Activated naive CD8-positive, alpha-beta T cell treated with anti-CD3 and anti-CD28 coated beads for 36 hours (primary cell): ENCODE measurements at places on chromosomes 3 and 15. TPM values are rescaled to one million over a fixed set of nuclear protein-coding genes. Genes with fewer than 3 reads are reported as not detected.

Gene NTRK3
- total RNA-seq = not detected

Gene GRM2
- 0.37 TPM for total RNA-seq

Gene P2RY13
- not detected for total RNA-seq

Gene STAB1
- total RNA-seq = 0.08 TPM

Gene TTLL13
- total RNA-seq = 0.41 TPM

GRCh38 chr3:149292666-149293065 is 40.8 kb downstream of the TM4SF18 start:
- no peak overlapping the region for H3K27ac ChIP-seq
- H3K36me3 ChIP-seq = no peaks in the 10 kb centered on the region
- H3K27me3 ChIP-seq = no peaks in the 10 kb centered on the region
- no peaks in the 10 kb centered on the region for H3K4me1 ChIP-seq
- no peak for DNase-seq
- no peak overlapping the region for H3K4me3 ChIP-seq

- no peak overlapping the region for H3K4me3 ChIP-seq
- no peaks in the 10 kb centered on the region for H3K36me3 ChIP-seq
- peaks cover 4% of the 10 kb centered on the region for H3K27me3 ChIP-seq
- H3K27ac ChIP-seq = no peak overlapping the region
- no peaks in the 10 kb centered on the region for H3K4me1 ChIP-seq
These were observed 530.6 kb upstream of the RGMA start for GRCh38 chr15:93619597-93619996.

- H3K27ac ChIP-seq = no peak overlapping the region
- peak overlapping the region; percentile 69 for H3K4me3 ChIP-seq
- H3K27me3 ChIP-seq = peaks cover 72% of the 10 kb centered on the region
- DNase-seq = no peak
- H3K4me1 ChIP-seq = peaks cover 17% of the 10 kb centered on the region
- H3K36me3 ChIP-seq = peaks cover 2% of the 10 kb centered on the region
These were observed 686 bp downstream of the MYRIP start for GRCh38 chr3:39809995-39810595.

GRCh38 chr3:72338082-72338941 is 509.9 kb downstream of the SHQ1 start:
- no peaks in the 10 kb centered on the region for H3K27me3 ChIP-seq
- H3K4me1 ChIP-seq = peaks cover 19% of the 10 kb centered on the region
- no peaks in the 10 kb centered on the region for H3K36me3 ChIP-seq
- H3K4me3 ChIP-seq = no peak overlapping the region
- H3K27ac ChIP-seq = no peak overlapping the region
- peak; percentile 52 for DNase-seq

GRCh38 chr3:196093317-196094111 is 11.6 kb upstream of the TFRC start:
- peaks cover 17% of the 10 kb centered on the region for H3K4me1 ChIP-seq
- H3K36me3 ChIP-seq = no peaks in the 10 kb centered on the region
- H3K27ac ChIP-seq = no peak overlapping the region

DNA sequence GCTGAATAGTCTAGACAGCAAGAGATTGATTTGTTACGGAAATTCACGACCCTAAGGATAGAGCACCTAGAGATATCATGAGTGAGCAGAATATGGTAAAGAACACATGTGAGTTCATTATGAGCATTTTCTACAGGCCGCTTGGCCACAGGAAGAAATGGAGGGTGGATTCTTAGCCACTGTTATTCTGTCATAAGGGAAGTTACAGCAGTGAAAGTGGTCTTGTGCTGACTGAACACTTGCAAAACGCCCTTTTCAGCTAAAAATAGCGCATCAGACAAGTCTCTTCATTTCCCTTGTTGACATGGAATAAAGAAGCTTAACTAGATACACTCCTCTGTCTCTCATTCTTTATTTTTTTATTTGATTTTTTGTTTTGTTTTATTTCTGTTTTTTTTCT is 19.8 kb downstream of the DGKG start:
- H3K4me3 ChIP-seq = no peak overlapping the region
- H3K27me3 ChIP-seq = peaks cover 3% of the 10 kb centered on the region
- no peak for DNase-seq

DNA sequence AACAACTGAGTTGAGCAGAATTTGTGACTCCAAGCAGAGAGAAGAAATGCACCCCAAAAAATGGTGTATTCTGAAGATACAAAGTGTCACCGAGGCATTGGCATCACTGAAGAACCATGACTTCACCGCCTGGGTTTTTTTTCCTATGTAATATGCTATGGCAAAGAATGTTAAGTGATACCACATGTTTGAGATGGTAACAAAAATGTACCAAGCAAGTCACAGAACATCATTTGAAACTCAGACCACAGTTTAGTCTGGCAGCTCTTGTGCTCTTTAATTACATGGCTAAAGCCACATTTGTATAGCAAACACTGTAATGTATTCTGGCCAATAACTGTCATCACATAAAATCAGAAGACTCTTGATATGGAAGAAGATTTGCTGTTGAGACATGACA is 323.5 kb downstream of the ULK4 start:
- no peak for DNase-seq
- no peaks in the 10 kb centered on the region for H3K36me3 ChIP-seq
- H3K27me3 ChIP-seq = no peaks in the 10 kb centered on the region
- H3K4me3 ChIP-seq = no peak overlapping the region
- no peaks in the 10 kb centered on the region for H3K4me1 ChIP-seq

GRCh38 chr3:42672515-42672914 is 12.8 kb upstream of the KLHL40 start:
- no peaks in the 10 kb centered on the region for H3K36me3 ChIP-seq
- no peak overlapping the region for H3K4me3 ChIP-seq
- DNase-seq = no peak
- H3K27me3 ChIP-seq = no peaks in the 10 kb centered on the region
- no peak overlapping the region for H3K27ac ChIP-seq
- H3K4me1 ChIP-seq = no peaks in the 10 kb centered on the region

DNA sequence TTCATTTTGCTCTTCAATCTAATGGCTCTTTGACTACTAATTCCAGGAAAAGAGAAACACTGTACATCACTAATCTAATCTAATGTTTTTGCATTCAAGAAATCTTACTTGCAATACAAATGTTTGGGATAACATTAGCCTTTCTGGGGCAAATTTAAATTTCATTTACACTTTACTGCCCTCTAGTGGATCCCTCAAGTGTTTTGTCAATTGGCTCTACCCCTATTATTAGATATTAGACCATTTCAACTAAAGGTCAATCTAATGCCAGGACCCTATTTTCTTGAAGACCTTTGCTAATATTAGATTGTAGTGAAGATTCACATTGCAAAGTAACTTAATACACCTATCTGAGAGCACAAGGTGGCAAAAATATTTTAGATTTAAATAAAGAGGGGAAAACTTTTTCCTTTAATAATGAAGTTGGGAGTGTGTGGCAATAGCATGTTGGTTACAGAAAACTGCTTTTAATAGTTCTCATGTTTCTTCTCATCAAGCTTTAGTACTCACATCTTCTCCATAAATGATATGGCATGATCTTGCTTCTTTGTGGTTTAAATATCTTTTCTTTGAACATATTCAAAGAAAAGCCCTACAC is 5.0 kb downstream of the C2CD4A start:
- H3K4me3 ChIP-seq = no peak overlapping the region
- peaks cover 26% of the 10 kb centered on the region for H3K27me3 ChIP-seq
- H3K27ac ChIP-seq = no peak overlapping the region
- DNase-seq = no peak
- H3K36me3 ChIP-seq = no peaks in the 10 kb centered on the region
- H3K4me1 ChIP-seq = peaks cover 11% of the 10 kb centered on the region

DNA sequence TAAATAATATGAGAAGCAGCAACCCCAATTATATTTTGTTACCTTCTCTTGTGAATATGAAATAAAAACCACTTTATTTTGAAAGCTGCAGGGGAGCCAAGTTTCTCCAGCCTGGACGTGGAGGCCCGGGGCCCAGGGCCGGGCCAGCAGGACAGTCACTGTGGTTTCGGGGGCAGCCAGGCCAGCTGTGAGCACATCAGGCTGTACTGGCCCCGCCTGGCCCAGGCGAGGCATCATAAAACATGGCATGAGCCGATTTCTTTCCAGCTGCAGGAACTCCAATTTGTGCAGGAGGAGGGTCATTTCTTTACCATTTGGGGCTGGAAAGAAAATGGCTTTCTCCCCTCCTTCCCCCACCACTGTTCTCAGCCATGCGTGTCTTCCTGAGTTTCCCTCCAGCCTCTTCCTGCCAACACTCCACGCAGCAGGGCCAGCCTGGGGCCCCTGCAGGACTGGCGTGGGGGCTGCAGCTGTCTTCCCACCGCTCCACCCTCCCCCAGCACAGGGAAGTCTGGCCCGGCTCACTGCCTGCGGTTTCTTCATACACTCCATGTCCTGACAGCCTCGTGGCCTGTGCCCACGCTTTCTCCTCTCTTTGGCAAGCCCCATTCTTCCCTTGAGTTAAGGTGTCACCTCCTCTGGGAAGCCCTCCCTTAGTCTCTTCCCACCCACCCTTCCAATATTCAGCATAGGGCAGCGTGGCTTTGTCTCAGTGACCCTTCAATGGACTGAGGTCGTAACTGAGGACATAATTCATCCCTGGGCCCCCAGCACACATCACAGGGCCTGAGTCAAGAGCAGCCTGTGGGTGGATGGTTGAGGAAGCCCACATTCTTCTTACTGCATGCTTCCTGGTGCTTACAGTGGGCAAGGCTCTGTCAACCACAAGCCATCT is 135.8 kb downstream of the CHSY1 start:
- H3K27ac ChIP-seq = no peak overlapping the region
- no peaks in the 10 kb centered on the region for H3K27me3 ChIP-seq
- H3K36me3 ChIP-seq = no peaks in the 10 kb centered on the region
- H3K4me1 ChIP-seq = peaks cover 4% of the 10 kb centered on the region
- DNase-seq = no peak

DNA sequence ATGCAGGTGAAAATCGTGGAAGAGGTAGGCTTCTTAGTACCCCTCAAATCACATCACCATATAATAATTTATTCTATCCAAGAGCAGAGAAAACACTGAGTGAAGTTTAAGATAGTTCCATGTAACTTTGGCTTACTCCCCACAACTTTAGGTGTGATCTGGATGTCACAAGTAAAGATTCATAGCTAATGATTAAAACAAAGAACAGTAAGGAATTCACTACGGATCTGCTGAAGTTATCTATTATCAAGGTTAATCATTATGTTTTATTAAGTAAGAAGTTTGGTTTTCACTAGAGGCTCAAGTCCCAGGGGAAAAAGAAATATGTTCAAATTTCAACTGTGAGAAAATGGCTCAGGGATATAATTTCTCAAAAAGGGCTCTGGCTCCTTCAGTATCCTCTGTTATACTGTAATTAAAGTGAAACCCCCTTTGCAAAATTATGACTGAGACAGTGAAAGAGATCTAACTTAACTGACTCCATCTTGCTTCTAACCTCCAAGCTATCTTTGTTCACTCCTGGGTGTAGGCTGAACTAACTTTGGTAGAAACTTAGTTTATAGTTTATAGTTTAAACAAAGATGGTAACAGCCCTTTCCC is 17.1 kb downstream of the CD80 start:
- H3K36me3 ChIP-seq = no peaks in the 10 kb centered on the region
- peaks cover 16% of the 10 kb centered on the region for H3K4me1 ChIP-seq
- H3K27me3 ChIP-seq = no peaks in the 10 kb centered on the region
- no peak for DNase-seq
- no peak overlapping the region for H3K4me3 ChIP-seq

- H3K4me3 ChIP-seq = no peak overlapping the region
- no peak overlapping the region for H3K27ac ChIP-seq
- DNase-seq = no peak
These were observed 71.4 kb downstream of the C3orf80 start for GRCh38 chr3:160296591-160296990.

DNA sequence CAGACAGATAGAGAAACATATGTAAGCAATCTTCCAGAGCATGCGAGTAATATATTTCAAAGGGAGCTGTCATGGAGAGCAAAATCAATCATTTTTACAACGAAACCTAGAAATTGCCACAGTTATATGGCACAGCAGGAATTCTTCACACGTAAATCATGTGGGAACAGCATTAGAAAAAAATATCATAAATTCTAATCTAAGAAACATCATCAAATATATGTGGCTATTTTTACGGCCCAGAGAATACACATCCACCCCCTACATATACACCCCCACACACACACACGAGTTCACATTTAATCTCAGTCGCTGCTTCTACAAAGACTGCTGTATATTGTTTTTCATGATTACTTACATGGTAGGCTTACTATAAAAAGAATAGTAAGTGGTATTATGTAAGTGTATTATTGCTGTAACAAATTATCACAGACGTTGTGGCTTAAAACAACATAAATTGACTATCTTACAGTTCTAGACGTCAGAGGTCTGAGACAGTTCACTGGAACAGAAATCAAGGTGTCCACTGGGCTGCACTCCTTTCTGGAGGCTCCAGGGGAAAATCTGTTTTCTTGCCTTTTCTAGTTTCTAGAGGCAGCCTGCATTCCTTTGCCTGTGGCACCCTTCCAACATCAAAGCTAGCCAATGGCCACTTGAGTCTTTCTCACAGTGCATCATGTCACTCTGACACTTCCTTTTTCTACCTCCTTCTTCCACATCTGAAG is 363.3 kb downstream of the ULK4 start:
- H3K4me3 ChIP-seq = no peak overlapping the region
- H3K4me1 ChIP-seq = peaks cover 4% of the 10 kb centered on the region
- DNase-seq = no peak

DNA sequence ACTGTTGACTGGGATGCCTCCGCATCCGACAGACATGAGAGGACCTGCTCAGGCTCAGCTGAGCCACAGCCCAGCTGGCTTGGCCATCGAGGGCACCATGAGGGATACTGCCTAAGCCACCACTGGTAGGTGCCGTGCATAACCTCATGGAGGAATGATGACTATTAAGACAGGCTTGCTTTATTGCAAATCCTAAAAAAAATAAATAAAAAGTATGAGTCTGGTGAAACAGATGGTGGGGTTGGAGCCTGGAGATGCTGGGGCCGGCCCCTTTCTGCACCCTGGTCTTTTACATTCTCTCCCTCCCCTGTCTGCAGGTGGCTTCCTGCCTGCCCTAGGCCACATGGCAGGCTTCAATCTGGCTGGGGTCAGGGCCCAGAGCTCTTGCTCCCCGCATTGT is 24.0 kb upstream of the RAD18 start:
- no peak overlapping the region for H3K4me3 ChIP-seq
- no peaks in the 10 kb centered on the region for H3K36me3 ChIP-seq
- H3K27ac ChIP-seq = no peak overlapping the region
- H3K27me3 ChIP-seq = no peaks in the 10 kb centered on the region
